ENCODE measurements at places on chromosomes 12 and 14.

GRCh38 chr12:103524238-103524875 lies 28.6 kb upstream of the C12orf42 start:
- no peak for DNase-seq

- DNase-seq = no peak
These were observed 18.1 kb downstream of the BEGAIN start for GRCh38 chr14:100568998-100569733.

DNA sequence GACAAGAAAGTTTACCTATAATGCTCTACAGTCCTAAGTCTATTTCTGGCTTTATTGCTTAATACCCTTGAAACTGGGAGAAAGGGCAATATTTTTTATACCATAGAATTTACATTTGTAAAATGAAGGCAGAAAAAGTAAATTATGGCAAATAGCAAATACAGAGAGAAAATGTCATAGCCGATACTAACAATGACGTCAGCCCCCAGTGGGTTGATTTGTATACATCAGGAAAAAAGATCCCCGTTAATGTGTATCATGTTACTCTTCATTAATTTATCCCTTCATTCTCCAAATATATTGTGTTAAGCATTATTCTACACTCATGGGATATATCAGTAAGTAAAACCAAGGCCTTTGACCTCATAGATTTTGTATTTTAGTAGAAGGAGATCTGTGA lies 445.1 kb upstream of the SYT1 start:
- DNase-seq = no peak

GRCh38 chr14:69287098-69288010 lies 27.4 kb downstream of the GALNT16 start:
- DNase-seq = no peak

DNA sequence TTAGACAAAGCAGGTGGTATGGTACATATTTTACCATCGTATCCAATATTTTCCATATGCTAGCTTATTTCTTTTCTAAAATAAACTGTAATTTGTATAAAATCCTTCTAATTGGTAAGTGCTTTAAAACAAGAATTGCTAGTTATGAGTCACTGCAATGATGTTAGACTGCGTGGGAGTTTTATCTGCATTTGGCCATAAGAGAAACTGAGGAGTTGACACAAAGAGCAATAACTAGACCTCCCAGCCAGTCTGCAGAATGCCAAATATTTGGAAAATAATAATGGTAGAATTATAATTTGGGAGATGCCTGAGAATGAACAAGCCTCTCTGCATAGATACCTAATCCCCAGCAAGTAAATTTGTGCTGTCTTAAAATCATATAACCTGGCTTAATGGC lies 61.7 kb upstream of the PTPRR start:
- DNase-seq = no peak

DNA sequence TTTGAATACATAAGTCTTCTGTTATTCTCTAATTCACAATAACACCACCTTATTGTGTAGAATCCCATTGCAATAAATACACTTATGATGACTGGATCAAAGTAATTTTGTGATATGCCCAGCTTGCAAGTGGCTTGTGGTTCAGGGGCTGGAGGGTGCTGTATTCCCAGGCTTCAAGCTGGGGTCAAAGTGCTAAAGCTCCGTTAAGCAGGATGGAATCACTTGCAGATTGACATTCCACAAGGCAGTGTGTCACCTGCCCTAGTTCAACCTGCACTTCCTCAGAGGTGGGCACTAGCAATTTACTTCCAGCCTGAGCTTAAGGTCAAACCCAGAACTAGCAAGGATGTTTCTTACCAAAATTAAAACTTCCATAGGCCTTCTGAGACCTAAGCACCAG lies 166.6 kb downstream of the SSPN start:
- DNase-seq = no peak

DNA sequence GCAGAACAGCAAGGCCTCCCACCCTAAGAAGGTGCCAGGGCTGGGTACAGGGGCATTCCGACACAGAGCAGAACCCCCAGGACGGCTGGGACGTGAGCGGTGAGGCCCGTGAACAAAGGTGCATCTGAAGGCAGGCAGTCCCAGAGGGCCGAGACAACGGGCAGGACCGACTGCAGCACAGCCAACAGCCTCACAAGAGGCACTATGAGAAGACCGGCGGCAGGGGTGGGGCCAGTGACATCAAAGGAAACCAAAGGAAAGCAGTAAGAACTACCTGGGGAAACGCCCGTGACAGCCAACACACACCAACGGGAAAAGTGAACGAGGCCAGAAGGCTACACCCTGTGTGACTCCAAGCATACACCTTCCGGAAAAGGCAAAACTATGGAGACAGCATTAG lies 9.1 kb downstream of the BTBD6 start:
- no peak for DNase-seq

DNA sequence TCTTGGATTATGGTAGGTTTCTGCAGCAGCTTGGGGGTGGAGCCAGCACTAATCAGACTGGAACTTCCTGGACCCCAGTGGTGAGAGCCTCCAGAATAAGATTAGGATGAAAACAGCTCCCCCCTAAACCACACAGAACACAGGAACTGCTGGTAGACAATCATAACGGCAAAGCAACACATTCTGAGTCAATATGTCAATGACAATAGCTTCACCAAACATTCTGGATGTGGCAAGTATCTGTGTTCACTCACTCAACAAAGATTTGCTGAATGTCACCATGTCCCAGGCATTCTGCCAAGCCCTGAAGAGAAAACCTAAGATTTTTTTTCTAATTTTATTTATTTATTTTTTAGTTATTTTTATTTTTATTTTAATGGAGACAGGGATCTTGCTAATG lies 65.2 kb downstream of the LRRC74A start:
- no peak for DNase-seq

DNA sequence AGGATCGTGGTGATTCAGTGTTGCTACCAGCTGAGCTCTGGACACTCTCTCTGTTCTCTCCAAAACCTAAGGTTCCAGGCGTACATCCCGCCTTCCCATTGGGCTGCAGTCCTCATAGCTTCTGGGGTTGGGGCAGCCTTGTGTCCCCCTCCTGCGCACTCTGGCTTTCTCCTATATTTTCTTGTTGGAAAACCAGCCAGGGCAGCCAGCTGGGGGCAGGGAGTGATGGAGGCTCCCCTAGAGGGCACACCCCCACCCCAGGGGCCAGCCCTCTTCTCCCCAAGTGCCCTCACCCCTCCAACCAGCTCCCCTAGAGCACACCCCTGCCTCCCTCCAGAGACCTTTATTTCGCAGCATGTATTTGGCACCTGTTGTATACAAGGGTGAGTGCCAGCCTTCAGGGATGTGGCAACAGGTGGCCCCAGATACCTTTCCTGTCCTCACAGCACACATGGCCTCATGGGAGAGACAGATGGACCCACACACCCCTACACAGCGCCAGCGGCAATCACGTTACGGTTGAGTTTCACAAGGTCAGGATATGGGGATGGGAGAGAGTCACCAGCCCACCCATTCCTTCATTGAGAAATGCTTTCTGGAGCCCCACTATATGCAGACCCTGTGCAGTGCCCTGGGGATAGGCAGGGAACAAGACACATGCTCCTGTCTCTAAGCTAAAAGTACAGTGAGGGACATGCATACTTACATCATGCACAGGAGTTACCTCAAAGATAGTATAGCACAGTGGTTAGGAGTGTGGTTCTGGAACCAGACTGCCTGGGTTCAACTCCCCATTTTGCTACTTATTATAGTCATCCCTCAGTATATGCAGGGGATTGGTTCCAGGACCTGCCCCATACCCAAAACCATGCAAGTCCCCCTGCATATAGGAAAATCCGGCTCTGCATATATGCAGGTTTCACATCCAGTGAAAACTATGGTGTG lies 141.1 kb downstream of the PHETA1 start:
- DNase-seq = no peak

DNA sequence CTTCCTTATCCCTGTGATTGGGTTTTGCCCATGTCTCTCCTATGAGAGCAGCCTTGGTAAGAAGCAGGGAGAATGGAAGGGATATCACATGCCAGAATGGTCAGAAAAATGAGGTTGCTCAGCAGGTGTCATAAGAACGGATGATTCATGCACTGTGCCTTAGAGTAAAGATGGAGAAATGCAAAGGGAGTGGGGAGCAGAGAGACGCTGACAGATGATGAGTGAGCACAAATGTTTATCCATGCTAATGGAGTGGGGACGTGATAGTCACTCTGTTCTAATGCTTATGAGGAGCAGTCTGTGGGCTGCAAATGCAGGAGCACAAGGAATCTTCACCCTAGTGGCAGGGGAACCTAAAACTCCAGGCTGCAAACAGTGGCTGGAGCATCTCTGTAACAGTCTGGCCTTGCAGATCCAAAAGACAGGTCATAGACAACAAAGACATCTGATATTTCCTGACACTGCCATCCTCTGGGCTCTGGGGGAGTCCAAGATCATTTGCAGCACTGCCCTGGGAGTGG lies 243.2 kb downstream of the CACNA1C start:
- no peak for DNase-seq

- DNase-seq = no peak
These were observed 240.3 kb upstream of the PLEKHG7 start for GRCh38 chr12:92462527-92462926.

DNA sequence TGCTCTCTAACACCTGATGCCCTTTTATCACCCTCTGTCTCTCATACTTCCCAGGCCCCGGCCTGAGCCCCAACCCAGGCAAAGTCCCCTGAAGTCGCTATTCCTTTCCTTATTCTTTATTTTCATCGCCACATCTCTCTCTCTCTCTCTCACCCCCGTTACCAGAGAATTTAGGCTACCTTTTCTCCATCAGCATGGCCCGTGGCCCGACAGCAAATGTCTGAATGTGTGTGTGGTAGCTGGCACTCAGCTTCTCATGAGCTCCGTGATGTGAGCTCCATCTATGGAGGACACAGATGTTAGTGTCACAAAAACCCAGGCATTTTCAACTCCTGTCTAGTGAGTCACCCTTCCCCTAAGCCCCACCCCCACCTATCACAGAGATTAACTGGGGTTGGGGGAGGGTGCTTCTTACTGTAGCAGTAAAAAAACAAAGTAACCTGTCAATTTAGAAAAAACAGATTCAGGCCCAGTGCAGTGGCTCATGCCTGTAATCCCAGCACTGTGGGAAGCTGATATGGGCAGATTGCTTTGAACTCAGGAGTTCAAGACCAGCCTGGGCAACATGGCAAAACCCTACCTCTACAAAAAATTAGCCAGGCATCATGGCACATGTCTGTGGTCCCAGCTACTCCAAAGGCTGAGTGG lies 53.8 kb downstream of the VCPKMT start:
- peak; percentile 70 for DNase-seq

DNA sequence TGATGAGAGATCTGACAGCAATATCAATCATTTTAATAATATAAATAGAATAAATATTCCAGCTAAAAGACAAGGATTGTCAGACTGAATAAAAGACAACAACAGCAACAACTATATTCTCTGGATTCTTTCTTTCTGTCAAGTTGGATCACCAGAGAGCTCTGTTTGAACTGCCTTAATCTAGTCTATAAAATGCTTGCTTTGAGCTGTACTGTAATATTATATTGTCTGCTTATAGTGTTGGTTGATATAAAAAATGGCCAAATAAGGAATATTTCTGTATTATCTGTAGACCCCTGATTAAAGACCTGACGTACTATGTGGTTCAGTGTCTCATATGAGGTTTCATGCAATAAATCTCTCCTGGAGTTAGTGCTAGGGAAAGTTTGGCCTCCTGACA lies 46.3 kb upstream of the CSRP2 start:
- no peak for DNase-seq

- DNase-seq = no peak
These were observed 127.2 kb downstream of the BCAT1 start for GRCh38 chr12:24821691-24822090.

GRCh38 chr14:103741876-103742275 lies 26.3 kb downstream of the ZFYVE21 start:
- no peak for DNase-seq

GRCh38 chr12:69331909-69332684 lies 16.1 kb upstream of the LYZ start:
- no peak for DNase-seq

GRCh38 chr14:91418387-91419043 lies 895 bp upstream of the CCDC88C start:
- peak; percentile 79 for DNase-seq

DNA sequence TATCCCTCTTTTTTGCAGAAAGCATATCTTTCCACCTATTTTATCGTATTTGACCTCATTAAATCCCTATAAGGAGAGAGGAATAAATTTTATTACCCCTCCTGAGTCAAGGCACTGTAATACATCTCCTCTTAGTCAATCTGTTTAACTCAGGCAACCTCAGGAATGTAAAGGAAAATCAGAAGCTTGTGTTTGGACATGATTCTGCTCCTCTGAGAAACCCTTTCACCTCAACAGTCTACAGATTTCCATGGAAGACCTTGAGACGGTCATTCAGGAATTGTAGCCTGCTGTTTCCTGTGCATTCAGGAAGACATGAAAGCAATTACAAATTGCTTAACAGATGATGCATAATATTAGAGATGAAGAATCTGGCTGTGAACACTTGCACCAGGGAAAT lies 360.8 kb downstream of the PAWR start:
- no peak for DNase-seq

DNA sequence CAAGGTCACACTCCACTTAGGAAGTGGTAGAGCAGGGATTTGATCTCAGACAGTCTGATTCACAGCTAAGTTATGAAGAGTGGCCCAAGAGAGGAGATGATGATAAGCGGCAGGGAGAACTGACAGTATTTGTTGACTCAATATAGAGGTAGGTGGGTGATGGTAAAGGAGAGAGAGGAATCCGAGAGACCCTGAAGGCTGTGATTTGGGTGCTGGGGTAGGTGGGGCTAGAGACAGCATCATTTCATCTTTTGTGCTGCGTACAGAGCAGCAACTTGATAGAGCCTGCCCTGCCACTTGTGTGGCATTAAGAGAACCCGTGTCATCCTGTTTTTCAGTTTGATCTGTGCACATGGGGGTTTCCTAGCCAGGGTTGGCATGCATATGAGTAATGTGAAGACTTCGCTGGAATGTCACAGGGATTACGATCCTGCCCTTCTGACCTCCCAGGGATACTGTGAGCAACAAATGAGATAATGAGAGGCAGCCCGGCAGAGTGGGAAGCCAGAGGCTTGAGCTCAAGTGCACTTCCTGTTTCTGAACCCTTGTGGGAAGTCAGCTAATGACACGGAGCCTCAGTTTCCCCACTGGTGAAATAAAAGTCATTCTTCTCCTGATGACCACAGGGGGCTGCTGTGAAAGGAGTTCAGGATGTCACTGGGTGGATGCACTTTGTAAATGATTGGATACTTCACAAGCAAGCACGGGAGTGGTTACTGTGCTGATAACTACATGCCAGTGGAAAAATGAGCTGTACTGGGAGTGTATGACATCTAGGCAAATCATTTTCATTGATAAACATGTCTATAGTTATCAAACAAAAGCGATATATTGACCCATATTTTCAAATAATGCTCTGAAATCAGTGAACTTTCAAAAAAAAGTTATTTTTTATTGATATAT lies 59.5 kb upstream of the IGF1 start:
- DNase-seq = no peak

GRCh38 chr12:67523538-67523937 lies 125.0 kb upstream of the DYRK2 start:
- no peak for DNase-seq
